Suppressor macrophage treated with lipopolysaccharide for 1 hour (primary cell): ENCODE measurements at places on chromosomes 5 and 9.

- DNase-seq: no peak
Measured at GRCh38 chr9:73583576-73583975, 431.9 kb downstream of the ANXA1 start.

GRCh38 chr5:77971776-77972468, 195.8 kb upstream of the TBCA start:
- no peak for DNase-seq

- DNase-seq: no peak
Measured at GRCh38 chr9:138114501-138115245, 237.1 kb downstream of the CACNA1B start.

DNA sequence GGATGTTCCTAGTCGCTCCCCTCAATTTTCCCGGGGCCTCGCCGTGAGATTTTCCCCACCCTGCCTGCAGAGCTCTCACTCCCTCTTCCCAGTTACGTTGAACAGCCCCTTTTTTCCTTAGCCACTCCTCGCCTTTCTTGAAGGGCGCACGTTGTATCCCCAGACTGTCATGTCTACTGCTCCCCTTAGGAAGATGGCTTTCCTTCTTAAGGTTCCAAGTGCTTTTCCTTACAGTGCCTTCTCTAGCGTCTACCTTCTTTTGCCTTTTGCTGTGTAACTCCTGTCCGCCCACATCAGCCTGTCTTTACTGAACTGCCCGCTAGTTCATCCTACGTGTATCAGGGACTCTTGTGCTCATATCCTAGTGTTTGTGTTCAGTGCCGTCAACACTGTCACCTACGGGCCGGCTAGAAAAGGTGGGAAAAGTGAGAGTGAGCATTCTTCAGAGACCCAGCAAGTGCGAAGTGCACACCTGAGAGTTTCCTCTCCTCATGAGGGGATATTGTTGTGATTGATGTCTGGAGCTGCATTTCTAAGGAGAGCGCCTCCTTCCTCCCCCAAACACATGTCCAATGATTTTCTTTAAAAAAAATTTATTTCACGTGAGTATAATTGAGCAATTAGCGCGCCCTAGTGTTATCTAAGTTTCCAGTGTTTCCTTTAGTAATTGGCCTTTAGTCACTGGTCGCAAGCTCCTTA, 764 bp downstream of the CAMLG start:
- DNase-seq: peak; percentile 43

GRCh38 chr5:133655966-133656365, 43.6 kb upstream of the FSTL4 start:
- DNase-seq: no peak

- DNase-seq: peak; percentile 2
Measured at GRCh38 chr5:118883362-118883761, 105.0 kb downstream of the DTWD2 start.

DNA sequence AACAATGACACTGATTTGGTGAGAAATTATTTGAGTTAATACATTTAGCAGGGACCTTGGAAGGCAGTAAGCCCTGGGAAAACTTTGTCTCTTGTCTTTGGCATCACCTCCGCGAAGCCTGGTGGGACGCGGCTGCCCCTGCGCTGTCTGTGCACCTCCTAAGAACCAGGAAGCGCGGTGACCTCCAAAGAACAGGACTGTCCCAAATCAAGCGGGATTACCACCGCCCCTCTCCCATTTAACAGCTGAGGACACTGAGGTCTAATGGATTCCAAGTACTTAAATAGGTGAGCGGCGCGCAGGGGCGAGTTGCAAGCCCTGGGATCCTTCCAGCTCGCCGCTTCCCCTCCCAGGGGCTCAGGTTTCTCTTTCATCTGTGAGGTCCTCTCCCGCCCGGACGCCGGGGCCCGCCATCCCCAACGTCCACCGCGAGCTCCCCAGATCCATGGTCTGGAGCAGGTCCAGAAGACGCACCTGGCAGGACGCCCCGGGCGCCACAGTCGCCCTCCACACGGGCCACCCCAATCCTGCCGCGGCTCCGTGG, 432 bp downstream of the STARD4 start:
- DNase-seq: no peak

GRCh38 chr9:73155968-73156864, 4.6 kb downstream of the ANXA1 start:
- no peak for DNase-seq

GRCh38 chr9:7201196-7201595, 443.4 kb downstream of the KDM4C start:
- DNase-seq: no peak

GRCh38 chr9:99783799-99784198, 37.9 kb upstream of the NR4A3 start:
- DNase-seq: no peak

DNA sequence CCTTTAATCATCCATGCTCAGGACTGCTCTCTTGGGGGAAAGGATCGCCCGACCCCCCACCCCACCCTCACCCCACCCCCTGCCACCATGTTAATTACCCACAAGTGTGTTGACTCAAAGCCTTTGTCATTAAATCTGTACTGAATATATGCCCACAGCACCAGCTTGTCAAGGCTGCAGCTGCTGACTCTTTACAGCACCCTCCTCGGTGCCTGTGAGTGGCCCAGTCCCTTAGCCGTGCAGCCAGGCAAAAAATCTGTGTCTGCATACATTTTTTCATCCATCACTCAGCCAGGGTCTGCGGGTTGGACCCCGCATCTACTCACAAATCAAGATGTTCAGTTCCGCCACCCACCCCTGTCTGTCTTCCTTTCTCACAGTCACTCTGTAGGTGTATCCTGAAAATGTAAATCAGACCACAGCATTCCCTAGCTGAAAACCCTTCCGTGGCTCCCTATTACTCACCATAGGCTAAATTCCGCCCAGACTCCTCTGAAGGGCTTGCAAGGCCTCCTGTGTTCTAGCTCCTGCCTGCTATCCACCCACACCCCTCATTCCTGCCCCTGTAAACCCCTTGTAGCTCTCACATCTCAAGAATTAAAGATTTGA, 53.7 kb upstream of the KCNIP1 start:
- no peak for DNase-seq

DNA sequence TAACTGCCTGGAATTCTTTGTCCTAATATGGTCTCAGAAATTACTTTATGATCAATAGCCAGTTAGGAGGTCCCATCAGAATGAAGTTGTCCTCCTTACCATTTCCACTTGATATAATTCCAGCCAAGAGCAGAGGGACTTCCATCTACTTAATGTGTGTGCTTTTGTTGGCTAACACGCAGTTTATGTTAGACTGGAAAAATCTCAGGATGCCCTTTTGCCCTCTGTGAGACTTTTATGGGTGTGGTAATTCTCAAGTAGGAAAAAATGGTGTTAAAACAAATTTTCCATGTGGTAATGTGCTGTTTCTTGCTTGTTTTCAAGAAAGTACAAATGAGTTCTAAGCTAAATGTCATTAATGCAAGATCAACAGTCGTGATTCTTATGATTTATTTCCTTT, 327.1 kb downstream of the MTRR start:
- DNase-seq: no peak

DNA sequence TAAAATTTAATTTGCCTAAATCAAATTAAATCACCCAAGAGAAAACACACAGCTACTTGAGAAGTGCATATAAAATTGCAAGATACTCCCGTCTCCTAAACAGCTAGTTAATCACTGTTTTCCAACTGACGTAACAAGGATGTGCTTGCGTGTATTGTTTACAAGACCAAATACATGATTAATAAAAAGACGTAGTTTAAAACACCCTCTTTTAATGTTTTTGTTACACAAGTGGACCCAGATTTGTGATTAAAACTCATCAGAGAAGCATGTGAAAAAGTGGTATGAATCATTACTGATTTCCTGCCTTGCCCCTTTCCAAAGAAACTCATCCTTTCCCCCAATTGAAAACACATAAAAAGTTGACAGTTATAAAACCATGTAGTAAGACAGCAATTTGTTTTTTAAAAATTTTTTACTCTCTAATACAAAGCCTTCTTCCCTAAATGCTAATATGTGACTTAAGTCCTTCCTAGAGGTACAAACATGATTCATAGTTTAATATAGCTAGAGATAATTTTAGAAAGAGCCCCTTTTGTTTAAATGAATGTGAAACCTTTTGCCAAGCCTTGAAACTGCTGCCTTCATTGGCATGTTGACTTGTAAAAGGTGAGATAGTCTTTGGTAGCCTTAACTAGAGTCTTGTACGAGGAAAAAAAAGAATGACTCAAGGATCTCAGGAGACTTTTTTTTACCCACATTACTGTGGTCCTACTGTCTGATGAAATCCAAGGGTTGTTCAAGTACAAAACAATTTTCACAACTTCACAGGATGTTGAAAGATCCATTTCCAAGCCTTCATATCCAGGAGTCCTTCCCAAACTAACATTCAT, 61.4 kb upstream of the FST start:
- no peak for DNase-seq

- no peak for DNase-seq
Measured at GRCh38 chr5:130066644-130067043, 162.4 kb downstream of the CHSY3 start.

DNA sequence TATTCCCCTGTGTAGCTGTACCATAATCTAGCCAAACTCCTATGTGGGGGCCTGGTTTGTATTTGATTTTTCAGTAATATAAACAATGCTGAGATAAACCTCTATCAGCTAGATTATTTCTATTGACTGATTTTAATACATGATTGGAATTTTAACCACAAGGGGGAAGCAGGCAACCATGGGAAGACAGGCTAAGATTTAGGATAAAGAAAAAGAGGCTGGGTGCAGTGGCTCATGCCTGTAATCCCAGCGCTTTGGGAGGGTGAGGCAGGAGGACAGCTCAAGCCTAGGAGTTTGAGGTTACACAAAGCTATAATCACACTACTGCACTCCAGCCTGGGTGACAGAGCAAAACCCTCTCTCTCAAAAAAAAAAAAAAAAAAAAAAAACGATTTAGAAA, 18.1 kb upstream of the GPX3 start:
- DNase-seq: peak; percentile 63

DNA sequence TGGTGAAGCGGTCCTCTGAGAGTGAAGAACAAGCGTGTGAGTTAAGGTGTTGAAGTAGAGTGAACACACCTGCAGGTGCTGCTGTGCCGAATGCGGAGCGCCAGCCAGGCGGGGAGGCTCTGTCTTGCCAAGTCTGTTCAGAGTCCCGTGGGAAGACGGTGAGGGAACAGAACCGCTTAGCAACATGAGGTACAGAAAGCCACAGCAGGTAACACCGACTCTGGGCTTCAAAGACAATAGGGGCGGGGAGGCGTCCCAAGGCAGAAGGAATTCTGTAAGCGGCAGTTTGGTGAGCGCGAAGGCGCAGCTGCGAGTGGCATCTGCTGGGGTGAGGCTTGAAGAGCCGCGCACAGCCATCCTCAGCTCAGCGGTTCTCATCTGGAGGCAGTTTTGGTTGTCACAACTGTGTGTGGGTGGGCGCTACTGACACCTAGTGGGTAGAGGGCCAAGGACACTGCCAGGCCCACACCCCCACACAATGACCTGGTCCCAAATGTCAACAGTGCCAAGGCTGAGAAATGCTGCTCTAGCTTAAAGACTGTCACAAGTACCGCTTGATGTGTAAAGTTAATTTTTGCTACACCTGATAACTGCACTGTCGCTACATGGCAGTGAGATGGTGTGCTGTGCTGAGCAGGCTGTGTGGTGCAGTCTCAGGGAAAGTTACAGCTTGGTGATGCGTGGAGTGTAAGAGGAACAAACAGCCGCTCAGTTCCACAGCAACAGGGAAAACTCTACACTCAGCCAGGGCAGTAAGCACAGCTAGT, 67.4 kb upstream of the TBC1D9B start:
- DNase-seq: peak; percentile 63

DNA sequence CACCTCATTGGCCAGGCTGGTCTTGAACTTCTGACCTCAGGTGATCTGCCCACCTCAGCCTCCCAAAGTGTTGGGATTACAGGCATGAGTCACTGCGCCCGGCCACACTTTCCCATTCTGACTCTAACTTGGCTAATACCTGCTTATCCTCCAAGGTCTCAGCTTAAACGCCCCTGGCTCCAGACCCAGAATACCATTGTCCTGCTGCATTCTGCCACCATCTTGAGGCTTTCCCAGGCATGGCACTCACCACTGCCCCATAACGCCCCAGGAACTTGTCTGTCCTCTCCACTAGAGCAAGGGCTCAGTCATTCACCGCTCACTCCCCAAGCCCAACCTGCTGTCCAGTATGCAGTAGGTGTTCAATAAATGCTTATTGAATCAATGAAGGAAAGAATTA, 39.8 kb downstream of the CAMK2A start:
- no peak for DNase-seq

GRCh38 chr5:168851902-168852321, 272.7 kb upstream of the PANK3 start:
- DNase-seq: peak; percentile 31

DNA sequence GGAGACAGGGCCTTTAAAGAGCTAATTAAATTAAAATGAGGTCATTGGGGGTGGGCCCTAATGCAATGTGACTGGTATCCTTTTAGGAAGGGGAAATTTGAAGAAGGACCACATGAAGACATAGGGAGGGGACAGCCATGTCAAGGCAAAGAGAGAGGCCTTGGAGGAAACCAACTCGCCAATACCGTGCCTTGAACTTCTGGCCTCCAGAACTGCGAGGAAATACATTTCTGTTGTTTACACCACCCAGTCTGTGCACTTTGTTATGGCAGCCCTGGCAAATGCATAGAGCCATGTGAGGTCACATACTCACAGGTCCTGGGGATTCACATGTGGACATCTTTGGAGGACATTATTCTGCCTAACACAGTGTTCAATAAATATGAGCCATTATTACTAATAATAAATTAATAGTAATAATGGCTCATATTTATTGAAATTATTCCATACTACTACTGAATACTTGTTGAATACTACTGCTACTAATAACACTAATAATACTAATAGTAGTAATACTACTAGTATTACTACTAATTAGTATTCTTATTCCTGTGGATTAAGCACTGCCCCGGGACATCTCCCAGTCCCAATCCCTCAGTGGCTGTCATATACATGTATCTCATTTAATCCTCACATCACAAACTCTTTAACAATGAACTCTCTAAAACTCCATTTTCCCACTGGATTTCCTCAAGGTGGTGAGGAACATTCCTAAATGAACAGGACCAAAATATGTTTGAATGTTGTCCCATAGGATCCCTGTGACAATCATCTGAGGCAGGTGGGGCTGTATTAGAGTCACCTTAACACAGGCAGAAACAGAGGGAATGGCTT, 8.4 kb downstream of the TRAF1 start:
- peak; percentile 75 for DNase-seq

DNA sequence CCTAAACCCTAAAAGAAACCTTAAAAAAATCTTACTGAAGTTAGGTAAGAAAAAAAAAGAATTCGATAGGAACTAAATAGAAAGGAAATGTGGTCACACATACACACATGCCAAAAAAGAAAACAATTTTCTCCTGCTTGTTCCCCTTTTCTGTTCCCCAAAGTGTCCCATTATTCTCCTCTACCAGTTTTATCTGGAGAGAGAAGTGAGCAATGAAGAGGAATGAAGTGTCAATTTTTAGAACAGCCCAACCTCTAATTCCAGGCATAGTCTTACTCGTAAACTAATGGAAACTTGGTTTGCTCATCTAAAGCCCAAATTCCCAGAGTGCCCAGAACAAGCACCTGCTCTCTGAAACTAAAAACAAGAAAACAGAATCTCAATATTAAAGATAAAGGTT, 26.1 kb downstream of the AP3B1 start:
- DNase-seq: peak; percentile 42

- no peak for DNase-seq
Measured at GRCh38 chr5:27124590-27124989, 86.2 kb upstream of the CDH9 start.

GRCh38 chr5:120405923-120406322, 58.2 kb upstream of the PRR16 start:
- peak; percentile 68 for DNase-seq
